ENCODE measurements at places on chromosomes 16 and 17.

DNA sequence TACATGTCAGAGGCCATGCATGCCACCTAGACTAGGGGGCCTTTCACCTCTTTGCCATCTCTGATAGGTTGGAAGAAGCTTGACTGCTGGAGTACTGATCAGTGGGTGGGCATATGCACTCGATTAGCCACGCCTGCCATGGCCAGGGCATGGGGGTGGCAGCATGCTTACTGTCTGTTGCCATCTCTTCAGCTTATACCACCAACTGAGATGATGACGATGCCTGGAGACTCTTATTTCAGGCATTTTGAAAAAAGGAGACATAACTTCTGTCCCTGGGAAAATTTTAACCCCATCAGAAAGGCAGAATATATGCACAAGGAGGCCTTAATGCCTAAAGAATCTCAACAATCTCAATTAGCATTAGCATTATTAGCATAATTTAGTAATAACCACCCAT is 60.8 kb downstream of the MSI2 start:
- no peak for DNase-seq

DNA sequence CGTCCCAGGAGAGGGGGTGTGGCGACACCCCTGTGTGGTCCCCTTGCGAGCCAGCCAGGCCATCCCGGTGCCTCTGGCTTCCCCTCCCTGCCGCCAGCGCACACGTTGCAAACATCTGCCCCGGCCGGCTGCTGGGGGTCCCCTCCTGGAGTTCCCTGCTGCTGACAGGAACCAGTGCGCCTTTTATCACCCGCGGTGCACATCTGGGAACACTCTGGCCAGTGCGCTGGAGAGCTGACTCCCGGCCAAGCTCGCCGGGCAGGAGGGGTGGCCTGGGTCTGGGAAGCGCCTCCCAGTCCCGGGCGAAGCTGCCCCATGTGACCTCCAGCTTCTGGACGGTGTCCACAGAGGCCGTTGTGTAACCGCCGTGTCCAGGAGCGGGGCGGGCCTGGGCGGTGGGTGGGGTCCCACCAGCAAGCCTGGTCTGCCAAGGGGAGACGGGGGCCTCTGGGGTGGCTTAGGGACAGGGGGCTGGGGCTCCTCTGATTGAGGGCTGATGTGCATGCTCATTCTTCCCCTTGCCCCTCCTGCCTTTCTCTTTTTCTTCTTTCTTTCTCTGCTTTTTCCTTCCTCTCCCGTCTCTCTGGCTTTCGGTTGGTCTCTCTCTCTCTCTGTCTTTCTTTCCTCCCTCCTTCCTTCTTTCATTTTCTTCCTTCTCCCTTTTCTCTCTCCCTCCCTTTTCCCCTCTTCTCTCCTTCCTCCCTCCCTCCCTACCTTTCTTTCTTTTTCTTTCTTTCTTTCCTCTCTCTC is 25.2 kb upstream of the CIBAR2 start:
- DNase-seq = peak; percentile 17

- no peak for DNase-seq
Measured at GRCh38 chr16:23131931-23132621, 17.2 kb downstream of the USP31 start.

- no peak for DNase-seq
Measured at GRCh38 chr17:17236295-17237025, 508 bp downstream of the FLCN start.

DNA sequence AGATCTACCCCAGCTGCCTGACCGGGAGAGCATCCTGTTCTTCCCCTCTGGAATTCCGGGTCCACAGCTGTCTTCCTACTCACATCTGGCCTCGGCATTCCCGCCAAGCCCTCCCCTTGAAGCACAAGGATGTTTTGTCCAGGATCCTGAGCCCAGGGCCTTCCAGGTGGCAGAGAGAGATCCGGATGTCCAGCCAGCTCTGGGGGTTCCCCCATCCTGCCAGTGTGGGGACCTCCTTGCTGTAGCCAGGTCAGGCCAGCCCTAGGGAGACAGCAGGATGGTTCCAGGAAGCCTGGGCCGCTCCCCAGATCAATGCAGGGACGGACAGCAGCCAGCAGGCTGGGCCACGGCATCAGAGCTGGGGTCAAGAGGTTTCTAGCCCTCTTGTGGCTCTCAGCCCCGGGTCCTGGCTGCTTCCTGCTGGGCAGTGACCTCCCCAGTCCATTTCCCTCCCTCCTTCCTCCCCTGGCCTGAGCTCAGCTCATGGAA is 55.3 kb downstream of the SOCS3 start:
- no peak for DNase-seq

- DNase-seq = no peak
Measured at GRCh38 chr16:49884033-49885015, 28.4 kb upstream of the ZNF423 start.

DNA sequence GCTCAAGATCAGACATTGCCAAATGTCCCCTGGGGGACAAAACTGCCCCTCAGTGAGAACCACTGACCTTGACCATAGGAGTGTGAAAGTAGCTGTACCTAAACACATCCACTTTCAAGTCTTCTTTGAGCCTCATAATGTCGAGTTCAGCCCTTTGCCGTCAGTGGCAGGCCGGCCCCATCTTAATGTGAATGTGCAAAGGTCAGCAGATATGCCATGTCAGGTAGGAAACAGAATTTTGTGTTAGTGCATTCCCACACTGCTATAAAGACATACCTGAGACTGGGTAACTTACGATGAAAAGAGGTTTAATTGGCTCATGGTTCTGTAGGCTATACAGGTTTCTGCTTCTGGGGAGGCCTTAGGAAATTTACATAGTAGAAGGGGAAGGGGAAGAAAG is 95.1 kb upstream of the PIRT start:
- DNase-seq = no peak

GRCh38 chr16:1887711-1888354 is 15.9 kb upstream of the MEIOB start:
- DNase-seq = no peak

DNA sequence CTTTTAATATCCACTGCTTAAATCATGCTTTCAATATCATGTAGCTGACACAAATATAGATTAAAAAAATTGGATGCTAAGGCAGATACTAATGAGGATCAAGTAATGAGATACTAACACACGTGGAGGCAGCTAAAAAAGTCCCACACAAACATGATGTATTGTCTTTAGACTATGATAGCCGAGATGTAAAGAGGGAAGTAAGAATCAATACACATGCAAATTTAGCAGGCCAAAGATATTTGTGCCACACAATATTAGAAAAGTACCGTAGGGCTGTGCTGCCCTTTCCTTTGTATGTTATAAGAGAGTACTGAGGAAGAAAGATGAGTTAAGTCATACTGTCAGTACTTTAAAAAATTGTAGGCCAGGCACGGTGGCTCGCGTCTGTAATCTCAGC is 51.4 kb upstream of the STAC2 start:
- no peak for DNase-seq

GRCh38 chr16:56202036-56202435 is 10.7 kb downstream of the GNAO1 start:
- DNase-seq = peak; percentile 47

DNA sequence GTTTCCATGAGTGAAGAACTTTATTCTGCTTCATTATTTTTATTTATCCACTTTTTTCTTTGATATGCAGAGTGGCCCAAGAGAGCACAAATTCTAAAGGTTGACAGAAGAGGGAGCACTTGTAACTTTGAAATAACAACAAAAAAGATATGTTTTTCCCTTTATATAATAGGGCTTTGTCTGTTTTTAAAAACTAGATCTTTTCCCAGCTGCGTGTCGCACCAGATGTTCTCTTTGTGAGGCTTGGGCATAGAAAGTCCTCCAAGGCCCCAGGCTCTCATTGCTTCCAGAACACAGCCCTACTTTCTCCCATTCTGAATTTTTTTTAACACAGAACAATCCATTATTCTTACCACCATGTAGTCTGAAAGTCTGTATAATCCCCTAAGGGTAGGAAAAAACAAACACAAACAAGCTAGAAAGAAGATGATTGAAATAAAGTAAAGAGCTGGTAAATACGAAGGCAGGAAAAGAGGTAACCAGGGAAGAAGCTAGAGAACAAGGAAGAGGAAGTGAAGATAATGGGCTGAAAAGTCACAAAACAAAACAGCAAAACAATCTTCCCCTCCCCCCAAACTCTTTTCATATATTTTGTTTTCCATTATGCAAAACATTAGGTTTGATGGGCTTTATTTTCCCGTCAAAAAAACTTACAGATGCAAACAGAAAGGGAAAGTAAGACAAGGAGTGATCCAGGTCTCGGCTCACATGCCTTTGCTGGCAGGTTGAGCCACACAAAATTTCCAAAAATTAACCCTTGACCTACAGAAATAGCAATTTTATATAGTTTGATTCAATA is 160.4 kb downstream of the ABCA8 start:
- DNase-seq = no peak

GRCh38 chr17:58333736-58334207 is 5.2 kb upstream of the TSPOAP1 start:
- peak; percentile 37 for DNase-seq

DNA sequence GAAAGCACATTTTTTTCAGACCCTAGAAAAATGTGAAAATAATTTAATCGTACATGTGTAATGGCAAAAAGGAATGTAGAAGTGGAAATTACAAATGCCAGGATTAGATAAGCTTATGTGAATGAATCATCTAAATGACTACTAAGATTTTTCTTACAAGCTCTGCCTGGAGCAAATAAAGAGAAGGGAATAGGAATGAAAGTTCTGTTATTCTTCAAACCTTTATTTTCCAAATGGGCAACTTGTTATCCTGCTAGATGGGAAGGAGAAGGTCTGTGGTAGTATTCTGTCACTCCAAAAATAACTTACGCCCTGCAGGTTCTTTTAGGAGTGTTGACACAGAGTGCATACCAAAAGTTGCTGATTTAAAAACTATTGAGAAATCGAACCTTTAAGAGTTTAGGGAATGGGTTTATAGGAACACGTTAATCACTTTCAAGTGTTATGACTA is 9.7 kb downstream of the CTCF start:
- DNase-seq = no peak

GRCh38 chr16:1258225-1258600 is 2.3 kb downstream of the TPSD1 start:
- no peak for DNase-seq

DNA sequence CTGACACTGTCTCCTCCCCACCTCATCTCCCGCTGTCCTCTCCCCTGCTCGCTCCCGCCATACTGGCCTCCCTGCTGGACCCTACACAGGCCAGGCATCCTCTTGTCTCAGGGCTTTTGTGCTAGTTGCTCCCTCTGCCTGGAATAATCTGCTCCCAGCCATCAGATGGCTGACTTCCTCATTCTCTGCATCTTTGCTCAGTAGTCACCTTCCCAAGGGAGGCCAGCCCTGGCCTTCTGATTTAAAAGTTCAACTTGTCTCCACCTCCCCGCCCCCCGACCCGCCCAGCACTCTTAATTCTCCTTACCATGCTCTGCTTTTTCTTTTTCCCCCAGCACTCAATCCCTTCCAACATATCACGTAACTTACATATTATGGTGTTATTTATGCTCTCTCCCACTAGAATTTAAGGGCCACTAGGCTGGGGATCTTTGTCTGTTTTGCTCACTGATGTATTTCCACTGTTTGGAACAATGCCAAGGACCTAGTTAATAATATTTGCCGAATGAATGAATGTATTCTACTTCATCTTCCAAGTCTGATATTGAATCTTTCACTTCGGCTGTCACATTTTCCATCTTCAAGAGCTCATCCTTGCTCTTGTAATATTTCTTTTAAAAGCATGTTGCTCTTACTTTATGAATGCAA is 178.3 kb downstream of the CDK5R1 start:
- DNase-seq = no peak

- DNase-seq = no peak
Measured at GRCh38 chr16:65481956-65482355, 360.1 kb upstream of the CDH11 start.

GRCh38 chr17:38897176-38897575 is 27.3 kb downstream of the LASP1 start:
- DNase-seq = no peak

DNA sequence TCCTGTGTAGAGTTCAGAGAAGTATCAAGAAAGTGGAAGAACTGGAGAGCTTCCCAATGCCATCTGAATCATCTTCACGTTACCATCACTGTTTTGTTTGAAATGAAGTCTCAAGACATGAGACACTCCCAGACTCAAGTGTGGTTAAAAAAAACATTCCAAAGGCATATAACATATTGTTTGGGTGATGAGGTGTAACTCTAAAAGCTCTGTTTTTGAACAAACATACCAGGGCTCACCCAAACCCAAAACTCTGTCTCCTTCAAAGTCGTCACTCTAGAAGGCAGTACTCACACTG is 6.3 kb upstream of the ZCCHC14 start:
- no peak for DNase-seq

- DNase-seq = no peak
Measured at GRCh38 chr17:10087355-10087754, 111.1 kb downstream of the GAS7 start.

GRCh38 chr16:11619327-11619851 is 32.7 kb upstream of the LITAF start:
- DNase-seq = peak; percentile 53

DNA sequence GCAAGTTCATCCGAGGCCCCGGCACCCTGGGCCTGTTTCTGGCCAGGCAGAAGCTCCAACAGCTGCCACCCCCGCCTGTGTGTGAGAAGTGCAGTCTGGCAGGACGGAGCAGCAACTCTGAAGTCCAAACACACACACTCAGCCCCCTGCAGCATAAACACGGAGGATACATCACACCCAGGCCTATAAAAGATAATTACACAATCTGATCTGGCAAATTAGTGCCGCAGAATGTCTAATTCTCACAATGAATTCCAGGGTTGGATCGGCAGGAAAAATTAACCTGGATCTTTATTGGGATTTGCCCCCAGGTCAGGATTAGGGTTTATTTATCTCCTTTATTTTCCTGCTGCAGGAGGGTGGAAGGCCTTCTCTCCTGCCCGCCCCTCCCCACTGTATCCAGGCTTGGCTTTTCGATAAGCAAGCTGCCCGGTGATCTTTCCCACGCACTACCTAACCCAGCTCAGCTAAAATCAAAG is 311.4 kb downstream of the SOX9 start:
- no peak for DNase-seq

- no peak for DNase-seq
Measured at GRCh38 chr16:7583396-7583795, 250.8 kb downstream of the RBFOX1 start.

DNA sequence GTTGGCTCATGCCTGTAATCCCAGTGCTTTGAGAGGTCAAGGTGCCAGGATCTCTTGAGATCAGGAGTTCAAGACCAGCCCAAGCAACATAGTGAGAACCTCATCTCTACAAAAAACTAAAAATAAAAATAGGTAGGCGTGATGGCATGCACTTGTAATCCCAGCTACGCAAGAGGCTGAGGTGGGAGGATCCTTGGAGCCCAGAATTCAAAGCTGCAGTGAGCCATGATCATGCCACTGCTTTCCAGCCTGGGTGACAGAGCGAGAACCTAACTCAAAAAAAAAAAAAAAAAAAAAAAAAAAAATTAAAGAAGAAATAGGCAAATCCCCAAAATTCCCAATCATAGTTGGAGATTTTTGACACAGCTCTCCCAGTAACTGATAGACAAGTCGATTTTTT is 32.2 kb upstream of the SRCIN1 start:
- no peak for DNase-seq
